CD14-positive monocyte (primary cell): ENCODE measurements at places on chromosomes 5 and 9.

DNA sequence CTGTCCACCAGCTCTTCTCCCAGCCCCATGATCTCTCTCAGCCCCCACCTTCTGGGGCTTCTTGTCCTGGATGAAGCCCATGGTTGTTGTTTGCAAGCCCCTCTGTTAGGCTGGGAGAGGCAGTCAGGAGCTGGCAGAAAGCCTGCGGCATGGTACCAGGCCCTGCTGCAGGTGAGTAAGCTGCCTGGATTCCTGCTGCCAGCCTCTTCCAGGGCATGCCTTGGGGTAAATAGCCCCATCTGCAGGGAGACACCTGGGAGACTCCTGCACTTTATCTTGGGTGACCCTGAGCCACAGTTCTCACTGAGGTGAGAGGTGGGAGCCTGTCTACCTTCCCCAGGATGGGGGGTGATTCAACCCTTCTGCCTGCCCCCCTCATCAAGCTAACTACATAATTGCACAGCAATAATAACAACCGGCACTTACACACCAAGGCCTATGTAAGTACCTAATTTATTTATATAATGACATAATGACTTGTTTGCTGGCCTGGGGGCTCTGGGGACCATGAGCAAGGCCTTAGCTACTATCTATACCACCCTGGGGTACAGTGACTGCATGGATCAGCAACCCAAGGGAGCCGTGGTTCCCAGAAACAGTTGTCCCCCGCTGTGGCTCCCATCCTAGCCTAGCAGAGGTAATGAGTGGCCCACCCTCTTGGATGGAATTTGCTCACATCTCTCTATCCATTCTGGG, 116.0 kb downstream of the PSD2 start:
- no peak for DNase-seq

GRCh38 chr9:36770025-36770424, 197.3 kb downstream of the MELK start:
- no peak for DNase-seq

DNA sequence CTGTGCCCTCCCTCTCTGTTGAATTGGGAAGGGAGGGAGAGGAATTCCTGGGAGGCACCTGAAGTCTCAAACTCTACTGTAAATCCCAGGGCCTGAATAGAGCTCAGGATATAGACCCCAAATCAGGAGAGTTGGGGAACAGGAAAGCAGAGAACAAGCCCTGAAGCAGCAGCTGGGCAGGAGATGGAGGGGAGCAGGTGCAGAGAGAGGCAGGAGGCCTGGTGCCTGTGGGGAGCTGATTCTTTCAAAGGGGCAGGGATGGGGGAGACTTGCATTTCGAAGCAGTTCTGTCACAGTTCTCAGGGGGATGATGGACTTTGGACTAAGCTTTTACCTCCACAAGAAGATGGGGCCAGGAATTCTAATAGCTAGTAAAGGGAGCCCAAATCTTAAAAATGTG, 50.2 kb downstream of the NIM1K start:
- DNase-seq, result no peak

GRCh38 chr5:163661360-163661759, 155.9 kb downstream of the MAT2B start:
- no peak for DNase-seq

- no peak for DNase-seq
These were observed 23.0 kb downstream of the GLRA1 start for GRCh38 chr5:151901611-151902010.

DNA sequence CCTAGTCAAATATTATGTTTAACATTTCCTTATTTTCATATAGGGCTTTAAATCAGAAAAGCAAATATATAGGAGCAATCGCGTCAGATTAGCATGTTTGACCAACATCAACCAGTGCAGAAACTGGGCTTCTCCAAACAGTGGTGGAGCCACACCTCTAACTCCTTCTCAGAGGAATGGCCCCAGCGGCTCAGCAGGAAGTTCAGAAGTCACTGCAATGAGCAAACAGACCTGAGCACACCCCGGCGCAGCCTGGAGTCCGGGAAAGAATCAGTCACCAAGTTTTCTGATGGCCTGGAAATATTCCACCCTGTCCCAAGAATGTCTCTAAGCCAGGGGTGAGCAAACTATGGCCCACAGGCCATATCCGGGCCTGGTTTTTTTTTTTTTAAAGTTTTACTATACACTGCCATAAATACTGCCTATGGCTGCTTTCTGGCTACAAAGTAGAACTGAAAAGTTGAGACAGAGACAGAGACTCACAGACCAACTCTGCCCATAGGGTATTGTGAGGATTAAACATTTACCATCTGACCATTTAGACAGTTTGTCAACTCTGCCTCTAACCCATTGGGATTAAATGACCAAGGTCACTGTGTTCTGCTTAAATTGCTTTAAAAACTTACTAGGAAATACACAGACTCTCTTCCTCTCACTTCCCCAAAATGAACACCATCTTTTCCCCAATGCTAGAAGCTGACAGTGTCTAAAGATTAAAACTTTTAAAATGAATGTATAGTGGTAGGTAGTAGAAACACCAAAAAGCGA, 5.4 kb downstream of the GOLM1 start:
- peak; percentile 8 for DNase-seq

- no peak for DNase-seq
These were observed 50.7 kb downstream of the TMEM167A start for GRCh38 chr5:83026516-83026915.

GRCh38 chr5:61918611-61919010, 387.4 kb upstream of the KIF2A start:
- DNase-seq, result no peak

GRCh38 chr9:80066931-80067330, 495.2 kb downstream of the TLE4 start:
- no peak for DNase-seq

DNA sequence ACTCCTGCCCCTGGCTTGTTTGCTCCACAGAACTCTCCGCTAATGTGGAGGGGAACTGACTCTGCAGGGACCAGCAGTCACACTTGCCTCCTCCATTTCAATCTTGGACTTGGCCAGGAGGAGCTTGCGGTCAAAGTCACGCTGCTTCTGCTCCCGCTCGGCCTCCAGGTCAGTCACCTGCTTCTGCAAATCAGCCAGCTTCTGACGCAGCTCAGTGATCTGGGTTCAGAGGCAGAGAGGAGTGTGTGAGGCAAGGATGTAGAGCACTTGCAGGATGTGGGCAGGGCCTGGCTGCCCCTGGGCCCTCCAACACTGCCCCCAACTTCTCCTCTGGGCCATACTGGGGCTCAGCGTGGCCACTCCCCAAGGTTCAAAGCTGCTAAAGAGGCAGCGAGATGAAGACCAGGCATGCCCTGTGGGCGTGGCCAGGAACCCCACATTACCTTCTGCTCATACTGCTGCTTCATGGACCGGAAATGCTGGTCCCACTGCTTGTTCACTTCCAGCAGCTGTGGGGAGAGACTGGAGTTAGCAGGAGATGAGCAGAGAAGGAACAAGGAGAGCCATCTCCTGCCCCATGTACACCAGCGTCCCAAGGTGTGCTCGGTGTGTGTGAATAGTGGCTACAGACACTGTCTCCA, 22.2 kb downstream of the GPX3 start:
- DNase-seq, result no peak

GRCh38 chr9:113151696-113152630, 1.2 kb downstream of the SLC31A2 start:
- DNase-seq, result peak; percentile 94

GRCh38 chr5:128749136-128749898, 211.3 kb upstream of the FBN2 start:
- no peak for DNase-seq

GRCh38 chr5:93658044-93658443, 75.0 kb downstream of the NR2F1 start:
- no peak for DNase-seq

DNA sequence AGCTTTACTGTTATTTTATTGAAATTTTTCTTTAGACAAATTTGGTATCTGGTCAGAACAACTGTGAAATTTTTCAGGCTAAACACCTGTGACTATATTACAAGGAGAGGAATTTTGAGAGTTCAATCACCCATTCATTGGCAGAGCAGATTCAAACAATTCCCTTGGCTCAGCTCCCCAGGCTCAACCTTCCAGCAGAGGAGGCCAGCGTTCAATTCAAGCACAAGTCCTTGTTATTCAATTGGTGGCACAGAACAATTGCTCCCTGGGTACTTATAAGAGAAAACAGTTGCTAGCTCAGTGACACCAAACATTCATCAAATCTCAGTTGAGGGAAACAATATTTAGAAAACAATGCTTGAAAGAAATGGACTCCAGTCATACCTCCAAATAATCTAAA, 83.3 kb downstream of the SUSD1 start:
- DNase-seq, result no peak

DNA sequence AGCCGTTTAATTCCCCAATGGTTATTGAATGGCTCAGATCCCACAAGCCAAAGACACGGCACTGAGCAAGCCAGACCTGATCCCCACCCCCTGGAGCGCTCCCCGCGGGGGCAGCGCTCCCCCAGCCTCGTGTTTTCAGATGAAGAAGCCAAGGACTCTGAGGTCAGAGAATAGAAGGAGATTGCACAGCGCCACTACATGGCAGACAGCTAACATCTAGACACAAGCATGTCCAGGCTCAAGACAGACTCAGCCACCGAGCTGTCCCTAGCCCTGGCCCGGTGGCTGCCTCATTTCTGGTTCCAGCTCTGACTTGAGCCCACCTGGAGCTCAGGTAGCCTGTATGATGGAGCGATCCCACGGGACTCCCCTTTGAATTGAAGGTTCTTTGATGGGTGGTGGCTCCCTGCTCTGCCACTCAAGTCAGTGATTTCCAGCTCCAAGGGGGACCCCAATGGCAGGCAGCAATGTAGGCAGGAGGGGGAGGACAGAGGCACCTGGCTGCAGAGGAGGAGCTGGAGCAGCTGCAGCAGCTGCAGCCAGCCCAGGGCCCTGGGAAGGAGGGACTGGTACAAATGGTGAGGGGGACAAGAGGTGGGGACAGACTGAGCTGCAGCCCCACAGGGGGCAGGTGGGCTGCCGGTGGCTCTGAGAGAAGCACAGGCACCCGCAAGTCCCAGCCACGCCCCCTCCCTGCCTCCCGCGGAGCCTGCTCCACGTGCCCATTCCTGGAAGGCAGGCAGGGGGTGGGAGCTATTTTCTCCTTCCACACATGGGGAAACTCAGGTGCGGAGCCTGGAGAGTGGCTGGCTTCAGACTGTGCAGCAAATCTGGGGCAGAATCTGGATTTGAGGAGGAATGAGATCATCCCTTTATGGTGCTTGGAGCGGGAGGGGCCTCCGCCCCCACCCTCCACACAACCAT, 40.2 kb downstream of the NTNG2 start:
- DNase-seq, result no peak

DNA sequence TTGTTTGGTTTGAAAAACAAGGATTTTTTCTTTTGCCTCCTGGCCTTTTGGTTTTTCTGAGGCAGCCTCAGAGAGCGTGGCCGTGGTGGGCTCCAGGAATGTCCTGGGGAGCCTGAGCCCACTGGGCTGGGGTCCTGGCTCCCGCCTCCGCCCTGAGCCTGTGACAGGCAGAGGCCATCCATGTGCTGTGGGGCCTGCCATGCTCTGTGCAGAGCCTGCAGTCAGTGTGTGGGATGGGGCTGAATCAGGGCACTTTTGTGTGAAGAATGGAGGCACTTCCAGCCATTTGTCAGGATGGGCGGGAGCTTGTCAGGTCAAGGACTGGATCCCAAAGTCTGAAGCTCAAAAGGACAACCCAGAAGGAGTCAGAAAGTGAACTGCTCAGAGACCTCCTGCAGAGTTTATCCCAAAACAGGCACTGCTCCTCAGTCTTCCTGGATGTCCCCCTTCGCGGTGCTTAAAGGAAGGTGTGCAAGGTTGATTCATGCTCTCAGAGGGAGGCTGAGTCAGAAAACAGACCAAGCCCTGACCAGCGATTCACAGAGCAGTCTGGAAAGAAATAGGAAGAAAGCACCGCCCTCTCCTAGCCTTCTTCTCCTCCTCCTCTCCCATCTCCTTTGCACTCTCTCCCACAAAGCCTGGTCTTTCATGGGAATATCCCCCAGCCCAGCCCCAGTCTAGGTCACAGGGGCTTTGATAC, 53.2 kb downstream of the MVB12B start:
- no peak for DNase-seq

- DNase-seq, result no peak
These were observed 33.5 kb downstream of the PRKACG start for GRCh38 chr9:68980341-68980914.

DNA sequence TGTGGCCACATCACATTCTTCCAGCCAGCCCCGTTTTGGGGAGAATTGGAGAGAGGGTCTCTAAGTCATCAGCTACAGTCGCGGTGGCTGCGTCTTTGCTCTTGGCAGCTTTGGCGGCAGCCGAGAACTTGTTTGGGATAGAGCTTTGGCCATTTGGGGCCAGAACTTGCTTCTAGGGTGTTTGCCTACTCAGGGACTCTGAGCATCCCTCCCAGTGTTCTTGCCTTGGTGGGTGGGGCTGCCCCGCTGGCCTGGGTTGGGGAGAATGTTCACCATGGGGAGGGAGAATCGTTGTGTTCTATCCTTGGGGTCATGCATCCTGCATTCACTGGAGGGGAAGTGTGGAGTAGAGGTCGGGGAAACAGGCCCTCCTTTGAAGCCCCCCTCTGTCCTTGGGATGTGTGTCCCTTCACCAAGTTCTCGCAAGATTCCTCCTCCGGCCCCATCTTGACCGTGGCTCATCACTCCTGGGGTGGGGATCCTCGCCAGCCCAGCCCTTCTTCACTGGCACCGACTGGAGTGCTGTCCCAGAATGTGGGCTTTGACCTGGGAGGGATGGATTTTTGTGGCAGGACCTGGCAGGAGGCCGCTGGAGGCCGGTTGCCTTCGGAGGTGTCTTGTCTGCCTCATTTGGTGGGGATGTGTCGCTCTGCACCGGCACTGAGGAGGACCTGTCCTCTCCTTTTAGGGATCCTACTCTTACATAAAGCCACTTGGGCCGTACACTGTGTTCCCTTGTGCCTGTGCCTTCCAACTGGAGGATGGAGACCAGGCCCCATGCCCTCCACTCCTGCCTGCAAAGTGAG, 3.5 kb downstream of the PHF2 start:
- no peak for DNase-seq

GRCh38 chr9:89495824-89496560, 1.9 kb downstream of the SEMA4D start:
- DNase-seq, result no peak

GRCh38 chr5:57431759-57432158, 50.9 kb downstream of the ACTBL2 start:
- no peak for DNase-seq

GRCh38 chr5:40774623-40775022, 18.9 kb upstream of the TTC33 start:
- DNase-seq, result no peak

DNA sequence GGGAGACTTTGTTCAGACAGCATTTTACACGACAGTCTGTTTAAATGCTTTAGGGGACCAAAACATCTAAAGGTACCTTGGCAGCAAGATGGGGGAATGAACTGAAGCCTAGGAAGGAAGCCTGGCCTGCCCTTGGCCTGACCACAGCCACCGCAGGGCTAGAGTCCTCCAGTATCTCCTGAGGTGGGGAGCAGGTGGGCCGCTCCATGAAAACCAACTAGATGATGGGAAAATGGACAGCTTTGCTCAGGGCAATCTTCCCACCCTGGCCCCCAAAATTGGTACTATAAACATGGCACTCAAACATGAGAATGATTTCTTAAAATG, 153.3 kb downstream of the AUH start:
- no peak for DNase-seq

GRCh38 chr5:127590156-127590722, 58.6 kb upstream of the CTXN3 start:
- no peak for DNase-seq

- DNase-seq, result no peak
These were observed 167.3 kb downstream of the SEC61B start for GRCh38 chr9:99389087-99390033.
